PC-9 (cell line): ENCODE measurements at places on chromosomes 5 and 9.

- H3K27ac ChIP-seq, result peak overlapping the region; percentile 83
- H3K36me3 ChIP-seq, result no peaks in the 10 kb centered on the region
- H3K4me1 ChIP-seq, result peaks cover 89% of the 10 kb centered on the region
- no peak overlapping the region for H3K4me3 ChIP-seq
Observed at GRCh38 chr9:21684831-21685362, 117.5 kb upstream of the MTAP start.

GRCh38 chr9:94911211-94911610, 184.7 kb downstream of the AOPEP start:
- no peaks in the 10 kb centered on the region for H3K27me3 ChIP-seq
- peaks cover 5% of the 10 kb centered on the region; the same call in 1 of the 2 replicates for H3K36me3 ChIP-seq
- no peak for DNase-seq
- H3K4me3 ChIP-seq, result no peak overlapping the region
- no peak overlapping the region for H3K27ac ChIP-seq

GRCh38 chr5:154758493-154758892, 3.3 kb downstream of the LARP1 start:
- H3K4me1 ChIP-seq, result peaks cover 49% of the 10 kb centered on the region
- no peak for DNase-seq
- H3K36me3 ChIP-seq, result 0 out of 2 replicates have a peak, but pooled peaks cover 5% of the 10 kb centered on the region
- H3K4me3 ChIP-seq, result peak overlapping the region; percentile 46
- H3K27ac ChIP-seq, result 0 out of 2 replicates have a peak overlapping the region, but pooled peaks have one; percentile 3
- H3K27me3 ChIP-seq, result no peaks in the 10 kb centered on the region

DNA sequence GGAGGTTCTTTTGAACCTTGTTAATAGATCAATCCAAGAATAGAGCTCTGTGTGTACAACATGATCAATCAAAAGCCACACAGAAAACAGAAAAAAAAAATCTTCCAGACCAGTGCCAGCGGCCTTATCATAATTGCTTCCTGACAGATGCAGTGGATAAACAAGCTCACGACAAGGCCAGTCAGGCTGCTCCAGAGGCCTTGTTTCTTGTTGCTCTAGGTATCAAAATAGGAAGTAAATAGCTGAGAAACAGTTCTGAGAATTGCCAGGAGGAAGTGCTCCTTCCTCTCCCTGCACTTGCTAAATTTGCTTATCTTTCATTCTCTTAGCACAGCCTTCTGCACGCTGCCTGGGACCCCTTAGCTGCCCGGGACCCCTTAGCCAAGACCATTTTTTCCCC, 199.0 kb upstream of the TARS1 start:
- H3K4me1 ChIP-seq, result no peaks in the 10 kb centered on the region
- no peaks in the 10 kb centered on the region for H3K36me3 ChIP-seq
- no peak overlapping the region for H3K27ac ChIP-seq
- H3K27me3 ChIP-seq, result no peaks in the 10 kb centered on the region
- no peak overlapping the region for H3K4me3 ChIP-seq
- DNase-seq, result no peak

DNA sequence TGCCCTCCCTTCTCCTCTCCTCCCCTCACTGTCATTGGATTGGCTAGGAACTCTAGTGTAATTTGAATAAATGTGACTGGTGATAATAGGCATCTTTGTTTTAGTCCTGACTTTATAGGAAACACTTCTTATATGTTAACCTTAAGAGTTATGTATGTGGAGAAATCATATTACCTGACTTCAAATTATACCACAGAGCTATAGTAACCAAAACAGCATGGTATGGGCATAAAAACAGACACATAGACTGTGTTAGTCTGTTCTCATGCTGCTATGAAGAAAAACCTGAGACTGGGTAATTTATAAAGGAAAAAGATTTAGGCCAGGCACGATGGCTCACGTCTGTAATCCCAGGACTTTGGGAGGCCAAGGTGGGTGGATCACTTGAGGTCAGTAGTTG, 9.4 kb downstream of the MRRF start:
- H3K36me3 ChIP-seq, result peaks cover 58% of the 10 kb centered on the region
- DNase-seq, result no peak
- no peaks in the 10 kb centered on the region; the same call in 1 of the 2 replicates for H3K4me1 ChIP-seq
- H3K4me3 ChIP-seq, result no peak overlapping the region

DNA sequence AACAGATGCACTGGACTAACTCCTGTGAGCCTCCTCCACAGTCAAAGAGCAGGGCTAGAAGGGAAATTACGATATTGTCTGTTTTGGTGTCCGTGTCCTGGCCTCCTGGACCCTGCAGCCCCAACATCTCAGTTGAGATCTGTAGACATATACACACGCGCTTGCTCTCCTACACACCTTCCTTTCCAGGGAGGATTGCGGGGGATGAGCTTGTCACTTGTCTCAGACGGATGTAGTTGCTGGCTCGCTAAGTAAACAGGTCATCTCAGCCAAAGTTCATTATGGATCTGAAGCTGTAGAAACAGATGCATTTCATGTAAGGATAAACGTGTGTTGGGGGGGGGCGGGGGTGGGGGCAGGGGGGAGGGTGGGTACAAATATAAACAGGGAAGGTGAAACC, 549.3 kb downstream of the CCDC171 start:
- no peaks in the 10 kb centered on the region for H3K36me3 ChIP-seq
- no peak for DNase-seq
- H3K4me3 ChIP-seq, result no peak overlapping the region
- no peak overlapping the region for H3K27ac ChIP-seq
- no peaks in the 10 kb centered on the region for H3K27me3 ChIP-seq
- no peaks in the 10 kb centered on the region for H3K4me1 ChIP-seq

DNA sequence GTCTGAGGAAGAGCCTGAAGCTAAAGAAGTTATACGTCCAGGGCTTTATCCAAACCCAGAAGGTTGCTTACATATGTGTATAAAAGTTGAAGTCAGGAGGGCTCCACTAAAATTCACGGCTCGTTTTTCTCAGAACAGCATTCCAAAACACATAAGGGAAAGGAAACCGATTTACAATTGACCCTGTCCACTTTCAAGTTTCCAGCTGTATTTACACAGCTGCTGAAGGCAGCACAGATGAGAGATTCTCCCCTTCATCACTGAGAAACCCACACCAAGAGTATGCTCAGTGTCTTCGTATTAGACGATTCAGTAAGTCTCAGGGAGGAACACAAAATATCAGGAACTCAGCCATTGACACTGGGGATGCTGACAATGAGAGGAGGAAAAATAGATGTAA, 5.9 kb upstream of the NREP start:
- no peak overlapping the region for H3K4me3 ChIP-seq
- no peaks in the 10 kb centered on the region for H3K36me3 ChIP-seq
- no peak for DNase-seq

DNA sequence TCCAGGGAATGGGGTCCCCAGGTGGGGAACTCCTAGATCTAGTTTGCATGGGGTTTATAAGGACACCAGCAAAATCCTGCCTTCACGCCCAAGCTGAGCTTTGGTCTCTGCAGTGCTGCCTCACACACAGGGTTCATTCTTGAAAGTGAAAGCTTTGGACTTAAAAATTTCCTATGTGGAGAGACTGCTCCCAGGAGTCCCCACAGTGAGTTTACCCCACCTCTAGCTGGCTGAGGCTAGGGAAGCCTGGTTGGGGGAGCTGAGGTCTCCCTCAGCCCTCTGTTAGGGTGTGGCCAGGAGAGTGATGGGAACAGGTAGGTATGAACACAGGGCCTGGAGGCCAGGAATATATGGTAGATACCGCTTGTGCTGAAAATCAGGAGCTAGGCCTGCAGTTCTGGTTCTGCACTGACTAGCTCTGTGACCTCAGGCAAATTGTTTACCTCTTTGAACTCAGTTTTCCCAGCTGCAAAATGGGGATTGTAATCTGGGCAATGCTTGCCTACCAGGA, 41.5 kb upstream of the LARP1 start:
- DNase-seq, result peak; percentile 40
- peaks cover 35% of the 10 kb centered on the region for H3K4me1 ChIP-seq
- H3K36me3 ChIP-seq, result no peaks in the 10 kb centered on the region

GRCh38 chr5:56457887-56458812, 225.0 kb upstream of the ANKRD55 start:
- H3K4me1 ChIP-seq, result no peaks in the 10 kb centered on the region
- no peak overlapping the region for H3K4me3 ChIP-seq
- no peak for DNase-seq
- H3K36me3 ChIP-seq, result no peaks in the 10 kb centered on the region

DNA sequence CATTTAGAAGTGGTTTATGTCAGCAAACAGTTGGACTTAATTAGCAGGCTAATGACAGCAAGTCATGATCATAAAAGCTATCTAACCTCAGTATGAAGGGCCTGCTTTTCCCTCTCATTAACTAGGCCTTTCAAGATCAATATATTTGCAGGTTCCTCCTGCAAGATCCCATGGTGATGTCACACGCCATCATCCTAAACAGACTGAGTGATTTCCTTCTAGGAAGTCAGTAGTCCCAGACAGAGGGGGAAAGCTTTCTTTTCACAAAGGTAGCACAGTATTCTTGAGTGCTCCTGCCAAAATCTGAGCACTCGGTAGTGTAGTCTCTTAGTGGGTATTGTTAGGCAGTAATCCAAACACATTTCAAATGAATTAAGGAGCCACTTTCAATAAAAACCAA, 52.5 kb downstream of the UIMC1 start:
- H3K4me1 ChIP-seq, result no peaks in the 10 kb centered on the region
- H3K36me3 ChIP-seq, result peaks cover 29% of the 10 kb centered on the region; the same call in 1 of the 2 replicates

DNA sequence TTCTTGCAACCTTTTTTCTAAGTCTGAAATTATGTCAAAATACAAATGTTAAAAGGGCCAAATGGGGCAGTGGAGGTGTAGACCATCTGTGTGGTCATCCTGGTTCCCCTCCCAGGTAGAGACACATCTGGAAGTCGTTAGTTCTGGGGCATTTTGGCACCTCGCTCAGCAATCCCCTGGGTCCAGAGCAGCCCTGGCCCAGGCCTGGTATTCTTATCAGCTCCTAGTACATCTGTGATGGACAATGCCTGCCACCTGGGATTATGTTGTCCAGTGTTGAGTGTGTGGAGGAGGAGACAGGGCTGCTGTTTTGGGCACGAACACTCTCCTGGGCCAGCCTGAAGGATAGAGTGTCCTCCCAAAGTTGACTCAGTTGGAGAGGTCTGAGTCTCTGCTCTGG, 74.8 kb downstream of the GADD45G start:
- no peak overlapping the region for H3K27ac ChIP-seq
- H3K4me1 ChIP-seq, result no peaks in the 10 kb centered on the region

- H3K36me3 ChIP-seq, result no peaks in the 10 kb centered on the region
- H3K4me1 ChIP-seq, result no peaks in the 10 kb centered on the region
- H3K4me3 ChIP-seq, result no peak overlapping the region
- no peak overlapping the region for H3K27ac ChIP-seq
- no peak for DNase-seq
Observed at GRCh38 chr9:114825126-114825795, 19.4 kb upstream of the TNFSF15 start.

DNA sequence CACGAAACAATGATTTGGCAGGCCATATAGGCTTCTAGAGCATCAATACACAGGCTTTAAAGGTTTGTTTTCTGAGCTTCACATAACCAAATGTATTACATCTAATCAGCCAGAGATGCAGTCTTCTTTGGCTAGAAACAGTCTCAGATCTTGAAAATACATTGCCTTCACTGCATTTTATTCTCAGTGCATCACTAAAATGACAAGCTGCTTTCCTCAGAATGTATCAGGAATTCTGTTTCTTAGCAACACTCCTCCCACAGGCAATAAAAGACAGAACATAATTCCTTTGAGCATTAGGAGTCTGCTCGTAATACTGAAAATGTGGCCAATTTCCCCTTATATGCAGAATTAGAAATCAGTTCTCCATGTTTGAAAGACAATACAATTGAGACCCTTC, 36.9 kb downstream of the FEM1C start:
- H3K4me3 ChIP-seq, result no peak overlapping the region
- no peaks in the 10 kb centered on the region for H3K36me3 ChIP-seq
- H3K27me3 ChIP-seq, result no peaks in the 10 kb centered on the region
- H3K27ac ChIP-seq, result no peak overlapping the region

- no peak for DNase-seq
- no peaks in the 10 kb centered on the region for H3K4me1 ChIP-seq
- no peak overlapping the region for H3K27ac ChIP-seq
- H3K27me3 ChIP-seq, result no peaks in the 10 kb centered on the region
- no peak overlapping the region for H3K4me3 ChIP-seq
Observed at GRCh38 chr5:168261227-168261571, 30.2 kb upstream of the WWC1 start.

DNA sequence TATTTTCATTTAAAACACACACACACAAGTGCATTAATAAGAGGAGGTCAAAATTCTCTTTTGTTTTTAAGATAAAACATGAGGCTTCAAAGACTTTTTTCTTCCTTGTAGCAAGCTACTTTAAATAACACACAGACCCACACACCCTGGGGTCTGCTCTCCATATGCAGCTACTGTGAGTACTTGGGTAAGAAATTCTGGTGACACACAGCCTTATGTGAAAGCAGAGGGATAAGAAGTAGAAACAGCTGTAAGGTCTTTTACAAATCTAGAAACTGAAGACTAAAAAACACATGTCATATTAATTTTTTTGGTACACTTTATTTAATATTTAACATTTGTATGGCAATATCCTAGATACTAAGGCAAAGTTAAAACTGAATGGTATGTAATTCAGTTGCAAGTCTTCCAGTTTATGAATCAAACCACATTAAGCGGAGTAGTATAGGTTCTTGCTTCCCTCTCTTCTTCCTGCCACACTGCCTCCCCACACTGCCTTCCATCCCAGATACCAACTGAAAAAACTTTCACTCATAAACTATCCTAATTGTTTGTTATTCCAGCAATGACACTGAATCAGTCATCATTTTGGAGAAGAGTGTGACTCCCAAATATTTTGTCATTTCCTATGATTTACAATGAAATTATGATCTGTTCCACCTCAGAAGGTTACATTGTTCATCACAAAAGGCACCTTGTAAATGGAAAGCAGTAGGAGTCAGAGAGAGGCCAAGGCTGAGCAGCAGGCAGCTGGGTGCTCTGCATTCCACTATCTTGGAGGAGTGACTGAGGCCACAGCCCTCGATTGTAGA, 92.0 kb downstream of the PLCXD3 start:
- peaks cover 25% of the 10 kb centered on the region for H3K4me1 ChIP-seq
- H3K27me3 ChIP-seq, result no peaks in the 10 kb centered on the region
- no peak overlapping the region for H3K27ac ChIP-seq
- no peak overlapping the region for H3K4me3 ChIP-seq
- H3K36me3 ChIP-seq, result no peaks in the 10 kb centered on the region; the same call in 1 of the 2 replicates

- H3K27me3 ChIP-seq, result no peaks in the 10 kb centered on the region
- H3K36me3 ChIP-seq, result peaks cover 9% of the 10 kb centered on the region
- H3K4me1 ChIP-seq, result peaks cover 22% of the 10 kb centered on the region
- DNase-seq, result peak; percentile 2
Observed at GRCh38 chr9:34127035-34127948, 794 bp upstream of the DCAF12 start.

GRCh38 chr5:13501176-13501575, 443.3 kb downstream of the DNAH5 start:
- no peaks in the 10 kb centered on the region for H3K27me3 ChIP-seq
- DNase-seq, result no peak
- no peaks in the 10 kb centered on the region for H3K4me1 ChIP-seq
- H3K27ac ChIP-seq, result no peak overlapping the region
- H3K36me3 ChIP-seq, result no peaks in the 10 kb centered on the region

- H3K4me3 ChIP-seq, result no peak overlapping the region
- no peaks in the 10 kb centered on the region for H3K27me3 ChIP-seq
- DNase-seq, result peak; percentile 9
- H3K4me1 ChIP-seq, result peaks cover 25% of the 10 kb centered on the region
- H3K27ac ChIP-seq, result no peak overlapping the region
Observed at GRCh38 chr9:37104183-37104889, 16.0 kb upstream of the ZCCHC7 start.
